ENCODE measurements at places on chromosomes 16 and 17.

- no peak for DNase-seq
These were observed 346.2 kb downstream of the FOXL1 start for GRCh38 chr16:86924537-86924936.

GRCh38 chr17:42467889-42468288 lies 9.2 kb downstream of the ATP6V0A1 start:
- no peak for DNase-seq

- no peak for DNase-seq
These were observed 255.0 kb upstream of the ZFHX3 start for GRCh38 chr16:73302942-73303341.

DNA sequence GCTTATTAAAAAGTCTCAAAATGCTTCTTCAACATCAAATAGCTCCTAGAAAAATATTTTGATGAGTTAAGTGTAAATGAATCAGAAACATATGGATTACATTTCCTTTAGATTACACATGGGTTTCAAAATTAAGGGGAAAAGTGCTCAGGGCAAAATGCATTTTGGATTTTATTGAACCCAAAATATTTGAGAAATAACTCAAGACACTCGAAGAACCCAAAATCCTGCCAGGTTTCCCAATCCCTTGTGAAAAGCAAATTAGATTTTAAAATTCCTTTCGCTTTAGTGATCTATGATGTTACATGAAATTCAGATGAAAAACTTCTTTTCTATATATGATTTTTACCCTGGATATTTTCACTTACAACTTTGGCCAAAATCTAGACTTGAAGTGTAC lies 847.4 kb upstream of the SOX9 start:
- DNase-seq = no peak

DNA sequence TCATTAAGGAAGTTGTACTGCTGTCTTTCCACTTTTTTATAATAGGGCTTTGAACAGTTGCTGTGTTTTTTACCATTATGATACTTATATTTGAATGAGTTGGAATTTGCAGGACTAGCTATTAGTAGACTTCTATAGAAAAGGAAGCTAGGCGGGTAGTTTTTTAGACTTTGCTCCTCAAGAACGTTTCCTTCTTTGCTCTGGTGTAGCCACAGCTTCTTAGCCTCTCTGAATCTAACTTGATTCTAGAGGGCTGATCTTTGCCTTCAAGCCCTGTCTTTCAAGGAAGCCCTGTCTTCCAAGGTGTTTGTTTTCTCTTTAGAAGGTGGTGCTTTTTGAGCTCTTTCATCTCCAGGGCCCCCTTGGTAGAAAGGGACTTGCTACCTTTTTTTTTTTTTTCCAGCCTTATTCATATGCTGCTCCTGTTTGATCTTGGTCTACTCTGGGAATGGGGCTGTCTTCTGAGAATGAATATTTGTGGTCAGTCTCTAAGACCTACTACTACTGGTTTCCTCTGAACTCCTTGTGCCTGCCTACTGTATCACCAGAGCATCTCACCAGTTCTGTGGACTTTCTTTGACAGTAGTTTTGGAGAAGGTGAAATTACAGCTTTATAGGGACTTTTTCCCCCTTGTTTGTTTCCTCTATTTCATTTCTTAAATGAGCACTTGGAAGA lies 52.3 kb upstream of the RASL10B start:
- DNase-seq = no peak

DNA sequence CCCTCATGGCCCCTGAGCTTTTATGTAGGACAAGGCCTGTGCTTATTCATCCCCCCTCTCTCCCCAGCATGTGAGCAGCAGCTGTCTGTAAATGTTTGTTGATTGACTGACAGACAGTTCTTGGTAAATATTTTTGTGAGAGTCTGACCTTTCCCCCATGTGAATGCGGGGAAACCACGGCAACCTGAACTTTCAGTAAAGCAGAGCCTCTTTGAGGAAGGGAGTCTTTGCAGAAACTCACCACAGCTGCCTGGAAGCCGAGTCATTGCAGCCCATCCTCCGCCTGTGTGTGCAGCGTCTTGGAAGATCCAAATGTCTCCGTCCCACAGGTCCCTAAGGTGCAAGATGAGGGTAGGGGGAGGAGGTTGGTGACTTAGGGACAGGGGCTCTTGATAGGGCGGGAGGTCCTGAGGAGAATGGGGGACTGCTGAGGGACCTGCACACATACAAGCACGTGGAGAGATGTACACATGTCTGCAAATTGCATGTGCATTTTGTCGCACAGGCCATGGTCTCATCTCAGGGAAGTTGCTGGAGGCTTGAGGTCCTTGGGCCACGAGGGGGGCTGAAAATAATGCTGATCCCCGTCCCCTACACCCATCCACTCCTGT lies 23.0 kb upstream of the IL21R start:
- no peak for DNase-seq

DNA sequence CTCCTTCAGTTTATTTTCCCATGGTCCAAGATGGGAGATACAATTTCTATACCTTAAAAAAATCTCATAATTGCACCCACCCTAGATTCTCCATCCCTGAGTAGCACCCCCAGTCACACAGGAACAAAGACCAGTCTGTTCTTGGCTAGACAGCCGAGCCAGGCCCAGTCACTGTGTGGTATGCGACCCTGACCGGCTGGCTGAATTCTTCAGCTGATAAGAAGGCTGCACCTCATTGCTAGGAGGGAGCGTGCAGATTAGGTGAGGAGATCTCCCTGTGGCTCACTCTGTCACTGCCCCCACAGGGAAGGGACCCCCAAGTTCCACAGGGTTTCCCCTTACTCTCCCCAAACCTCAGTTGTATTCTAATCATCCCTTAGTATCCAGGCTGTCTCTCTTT lies 138.7 kb downstream of the SALL1 start:
- DNase-seq = no peak

GRCh38 chr16:71536752-71537499 lies 10.7 kb downstream of the CHST4 start:
- DNase-seq = no peak

GRCh38 chr17:74840989-74841666 lies 18.6 kb downstream of the GRIN2C start:
- DNase-seq = no peak

DNA sequence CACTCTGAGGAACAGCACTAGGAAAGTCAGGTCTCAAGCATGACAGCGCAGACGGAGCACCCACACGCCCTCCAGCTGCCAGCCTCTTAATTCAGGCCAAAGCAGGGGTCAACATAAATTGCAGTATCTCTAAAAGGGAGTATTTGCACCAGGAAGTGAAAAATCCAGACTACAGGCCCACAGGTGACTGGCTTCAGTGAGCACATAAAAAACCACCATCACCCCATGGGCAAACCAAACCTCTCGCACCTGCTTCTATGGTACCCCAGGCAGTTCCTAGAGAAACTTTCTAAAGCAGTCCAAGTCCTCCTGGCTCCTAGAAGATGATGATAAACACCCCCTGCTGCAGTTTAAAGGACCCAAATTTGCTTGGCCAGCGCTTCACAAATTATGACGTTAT lies 129.8 kb downstream of the ZNF423 start:
- no peak for DNase-seq

- no peak for DNase-seq
These were observed 66.6 kb upstream of the ZNF469 start for GRCh38 chr16:88316151-88316550.

DNA sequence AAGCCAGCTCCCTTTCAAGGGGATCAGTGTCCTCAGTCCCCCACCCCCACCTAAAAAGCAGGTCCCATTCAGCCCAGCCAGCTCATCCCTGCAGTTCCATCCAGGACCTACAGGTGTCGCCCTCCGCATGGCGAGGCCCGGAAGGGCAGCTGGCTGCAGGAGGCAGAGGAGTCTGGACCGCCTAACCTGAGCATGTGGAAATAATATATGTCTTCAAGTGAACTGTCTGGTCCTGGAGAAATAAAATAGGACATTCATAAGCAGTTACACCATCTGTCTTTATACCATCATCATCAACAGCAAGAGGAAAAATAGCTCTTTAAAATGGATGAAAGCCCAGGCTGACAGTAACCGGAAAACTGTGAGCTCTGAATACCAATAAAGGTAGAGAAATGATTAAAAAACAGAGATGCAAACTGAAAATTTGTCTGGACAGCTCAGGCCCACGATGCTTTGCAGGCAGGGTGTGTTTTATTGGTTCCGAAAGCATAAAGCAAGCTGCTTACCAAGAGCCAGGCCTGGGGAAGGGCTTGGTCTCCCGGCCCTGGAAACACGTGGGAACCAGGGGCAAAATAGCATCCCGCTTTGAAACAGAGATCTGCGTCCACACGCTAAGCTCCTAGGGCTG lies 215.2 kb downstream of the ZFHX3 start:
- no peak for DNase-seq

DNA sequence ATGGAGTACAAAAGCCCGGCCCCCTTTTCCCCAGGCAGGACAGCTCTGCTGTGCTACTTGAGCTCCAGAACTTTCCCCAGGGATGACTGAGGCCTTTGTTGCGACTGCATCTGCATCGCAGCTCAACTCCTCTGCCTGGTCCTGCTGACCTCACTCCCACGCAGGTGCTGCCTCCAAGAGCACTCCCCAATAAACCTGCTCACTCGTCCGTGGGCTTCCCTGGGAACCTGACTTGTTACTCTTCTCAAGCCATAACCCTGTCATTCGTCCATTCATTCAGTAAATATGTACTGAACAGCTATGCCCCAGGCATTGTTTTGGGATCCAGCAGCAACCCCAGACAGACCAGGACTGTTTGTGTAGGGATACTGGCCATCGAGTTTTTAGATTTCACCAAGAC lies 11.6 kb upstream of the RMI2 start:
- no peak for DNase-seq

DNA sequence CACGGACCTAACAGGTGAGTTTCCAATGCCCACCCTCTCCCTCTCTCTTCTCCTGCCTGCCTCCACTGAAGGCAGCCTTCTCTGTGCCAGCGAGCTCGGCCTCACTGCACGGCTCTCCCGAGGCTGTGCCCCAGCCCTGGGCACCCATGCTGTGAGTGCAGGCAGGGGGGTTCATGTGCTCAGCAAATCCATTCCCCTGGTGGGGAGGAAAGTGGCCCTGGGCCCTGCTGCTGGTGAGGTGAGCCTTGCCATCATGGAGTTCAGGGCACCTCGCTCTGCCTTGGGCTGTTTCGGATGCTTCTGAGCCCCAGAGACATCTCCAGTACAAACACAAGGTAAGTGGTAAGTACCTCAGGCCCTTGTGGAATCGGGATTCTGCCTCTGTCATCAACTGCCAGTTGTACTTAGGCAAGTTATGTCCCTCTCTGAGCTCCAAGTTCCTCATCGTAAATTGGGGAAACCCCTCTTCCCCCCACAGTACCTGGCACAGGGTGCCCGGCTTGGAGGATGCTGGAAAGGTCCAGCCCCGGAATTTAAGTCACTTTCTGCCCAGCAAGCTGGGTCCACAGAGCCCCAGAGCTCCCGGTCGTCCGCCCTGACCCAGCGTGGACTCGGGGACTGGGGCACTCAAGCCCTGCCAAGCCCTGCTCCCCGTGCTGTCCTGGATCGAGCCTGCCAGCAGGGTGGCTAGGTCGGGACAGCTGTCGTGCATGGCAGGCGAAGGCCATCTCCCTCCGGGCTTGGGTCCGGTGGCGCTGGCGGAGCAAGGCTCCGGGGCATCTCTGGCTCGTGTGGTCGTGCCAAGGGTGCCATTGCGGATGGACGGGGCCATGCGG lies 684 bp upstream of the NUDT16L1 start:
- DNase-seq = no peak

- DNase-seq = no peak
These were observed 1.7 kb downstream of the STUB1 start for GRCh38 chr16:681746-682427.

All from NCI-H1417 treated with DMSO at 0.1 percent for 48 hours (cell line).